ENCODE measurements at places on chromosomes 1 and 21.

DNA sequence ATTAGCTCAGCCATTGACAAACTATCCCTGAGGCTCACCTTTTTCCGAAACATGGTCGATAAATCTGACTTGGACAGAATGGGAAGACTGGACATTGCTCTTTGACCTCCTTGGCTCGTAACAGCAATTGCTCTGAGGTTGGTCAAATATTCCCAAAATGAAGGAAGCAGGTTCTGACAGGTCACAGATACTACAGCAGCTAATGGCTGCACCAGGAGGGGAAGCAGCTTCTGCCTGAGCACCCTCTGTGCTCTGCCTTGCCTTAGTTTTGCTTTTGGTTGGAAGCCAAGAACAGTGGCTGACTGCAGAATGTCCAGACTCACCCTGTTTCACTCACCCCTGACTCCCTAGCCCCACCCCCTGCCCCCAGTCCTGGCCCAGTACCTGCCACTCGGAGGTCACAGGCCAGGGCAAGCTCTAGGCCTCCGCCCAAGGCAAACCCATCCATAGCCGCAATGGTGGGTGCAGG is 15.4 kb downstream of the ECHDC2 start:
- DNase-seq: no peak

- peak; percentile 16 for DNase-seq
Measured at GRCh38 chr1:1203561-1204424, 2.6 kb downstream of the TNFRSF18 start.

- no peak for DNase-seq
Measured at GRCh38 chr1:204623365-204623893, 62.1 kb downstream of the LRRN2 start.

GRCh38 chr1:43554444-43554992 is 23.8 kb downstream of the PTPRF start:
- DNase-seq: no peak

- no peak for DNase-seq
Measured at GRCh38 chr1:226790545-226791181, 51.6 kb upstream of the ITPKB start.

DNA sequence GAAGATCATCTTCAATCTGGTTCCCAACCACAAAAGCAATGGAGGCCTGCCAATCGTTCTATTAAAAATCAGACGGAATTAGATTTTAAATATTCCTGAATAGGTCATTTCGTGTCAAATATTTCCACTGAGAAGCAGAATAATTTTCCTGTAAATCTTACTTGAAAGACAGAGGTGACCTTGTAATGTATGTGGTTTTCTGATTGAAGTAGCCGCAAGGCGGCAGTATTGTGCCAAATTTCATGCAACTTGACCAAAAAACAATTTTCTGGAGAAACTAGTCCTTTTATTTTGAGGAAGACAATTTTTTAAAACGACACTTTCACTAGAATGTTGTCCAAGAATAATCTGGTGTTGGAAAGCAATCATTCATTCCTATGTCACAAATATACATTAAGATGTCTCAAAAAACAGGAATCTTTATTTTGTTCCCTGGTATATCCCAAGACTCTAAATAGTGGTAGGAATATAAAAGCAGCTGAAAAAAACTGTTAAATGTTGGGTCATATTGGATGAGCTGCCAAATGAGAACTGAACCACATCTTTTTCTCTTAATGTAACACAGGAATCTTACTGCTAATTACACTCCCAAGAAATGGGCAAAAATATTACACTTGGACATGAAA is 33.6 kb downstream of the SPAG17 start:
- peak; percentile 19 for DNase-seq

GRCh38 chr21:45260191-45260825 is 27.4 kb downstream of the POFUT2 start:
- no peak for DNase-seq

GRCh38 chr1:219661464-219662092 is 48.7 kb upstream of the ZC3H11B start:
- no peak for DNase-seq

GRCh38 chr1:39646232-39647081 is 7.0 kb upstream of the HEYL start:
- DNase-seq: no peak

DNA sequence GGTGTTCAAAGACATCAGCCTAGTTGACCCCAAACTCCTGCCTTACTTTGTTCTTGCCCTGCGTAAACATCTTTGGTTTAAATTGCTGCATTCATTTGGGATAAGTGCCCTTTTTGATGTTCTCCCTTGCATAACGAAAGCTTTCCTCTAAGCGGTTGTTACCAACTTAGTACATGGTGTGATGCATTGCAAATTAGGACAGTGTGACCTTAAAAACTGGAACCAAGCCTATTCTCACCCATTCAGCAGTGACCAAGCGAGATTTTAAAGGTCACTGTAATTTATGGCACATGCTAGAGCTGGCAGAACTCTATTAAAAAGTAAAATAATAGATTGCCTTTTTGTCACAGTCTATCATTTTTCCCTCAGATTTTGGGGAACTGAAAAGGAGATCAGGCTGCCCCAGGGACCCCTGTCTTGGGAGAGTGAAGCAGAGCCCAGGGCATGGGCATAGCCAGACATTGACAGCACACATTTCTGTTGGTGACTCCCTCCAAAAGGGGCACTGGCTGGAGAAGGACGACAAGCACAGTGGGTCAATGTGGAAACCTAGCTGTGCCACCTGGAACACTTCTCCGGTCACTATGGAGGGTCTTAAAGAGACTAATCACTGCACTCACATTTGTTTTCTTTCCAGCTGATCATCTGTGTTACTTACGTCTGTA is 63.9 kb downstream of the KCNK1 start:
- no peak for DNase-seq

- DNase-seq: no peak
Measured at GRCh38 chr1:169495046-169495775, 9.5 kb upstream of the SLC19A2 start.

DNA sequence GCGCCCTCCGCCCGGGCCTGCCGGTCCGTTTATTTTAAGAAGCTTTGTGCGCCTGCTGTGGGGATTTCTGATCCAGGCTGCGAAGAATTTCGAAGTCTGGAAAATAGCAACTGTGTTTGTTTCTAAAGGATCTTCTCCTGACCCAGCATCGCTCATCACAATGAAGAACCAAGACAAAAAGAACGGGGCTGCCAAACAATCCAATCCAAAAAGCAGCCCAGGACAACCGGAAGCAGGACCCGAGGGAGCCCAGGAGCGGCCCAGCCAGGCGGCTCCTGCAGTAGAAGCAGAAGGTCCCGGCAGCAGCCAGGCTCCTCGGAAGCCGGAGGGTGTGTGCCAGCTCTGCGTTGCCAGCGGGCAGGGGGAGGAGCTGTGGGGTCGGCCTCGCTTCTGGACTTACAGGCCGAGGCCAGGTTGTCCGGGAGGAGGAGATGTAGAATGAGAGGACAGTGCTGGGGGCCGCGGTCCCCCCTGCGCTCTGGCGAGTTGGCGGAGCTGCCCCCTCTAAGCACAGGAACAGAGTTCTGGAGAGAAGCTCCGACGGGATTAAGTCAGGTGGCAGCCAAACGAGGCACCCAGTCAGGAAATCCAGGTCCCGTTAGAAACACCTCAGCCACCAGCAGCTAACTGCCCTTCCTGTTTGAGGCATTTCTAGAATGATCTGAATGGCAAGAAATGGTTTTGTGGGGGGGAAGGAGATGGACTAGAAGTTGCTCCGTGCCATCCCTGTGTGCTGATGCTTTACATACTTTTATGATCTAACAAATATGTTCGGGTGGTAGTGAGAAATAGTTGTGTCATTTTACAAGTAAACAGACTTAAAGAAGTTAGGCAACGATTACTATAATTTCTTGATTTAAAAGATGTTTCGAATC is 948 bp downstream of the TXLNA start:
- peak; percentile 26 for DNase-seq

DNA sequence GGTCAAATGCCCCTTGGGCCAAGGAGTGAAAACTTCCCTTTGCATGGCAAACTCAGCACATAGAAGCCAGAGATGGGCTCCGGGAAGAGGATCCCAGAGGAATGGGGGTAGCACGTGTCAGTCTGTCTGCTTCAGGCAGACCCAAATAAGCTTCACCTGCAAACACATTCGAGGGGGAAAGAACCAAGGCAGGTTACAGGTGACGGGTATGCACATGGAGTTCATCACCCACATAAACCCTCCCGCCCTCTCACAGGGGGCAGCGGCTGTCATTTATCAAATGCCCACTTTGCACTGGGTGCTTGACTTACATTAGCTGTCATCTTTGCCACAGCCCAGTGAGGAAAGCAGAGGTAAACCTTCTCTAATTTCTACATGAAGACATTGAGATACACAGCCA is 73.0 kb upstream of the TLR5 start:
- no peak for DNase-seq

DNA sequence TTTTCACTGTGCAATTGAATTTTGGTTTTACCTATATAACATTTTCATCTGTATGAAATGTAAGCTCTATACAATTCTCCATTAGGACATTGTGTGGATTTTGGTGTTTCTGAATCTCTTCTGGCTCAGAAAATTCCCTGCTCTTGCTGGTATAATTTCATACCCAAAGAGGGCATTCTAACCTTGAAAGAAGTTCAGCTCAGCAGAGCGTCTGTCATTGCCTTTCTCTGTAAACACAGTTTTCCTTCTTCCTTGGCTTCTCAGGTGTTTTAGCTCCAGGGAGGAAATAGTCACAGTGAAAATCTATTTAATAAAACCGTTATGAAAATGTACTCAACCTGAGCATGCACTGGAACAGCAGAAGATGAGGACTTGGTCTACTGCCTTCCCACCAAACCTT is 16.0 kb downstream of the DISC1 start:
- DNase-seq: no peak

DNA sequence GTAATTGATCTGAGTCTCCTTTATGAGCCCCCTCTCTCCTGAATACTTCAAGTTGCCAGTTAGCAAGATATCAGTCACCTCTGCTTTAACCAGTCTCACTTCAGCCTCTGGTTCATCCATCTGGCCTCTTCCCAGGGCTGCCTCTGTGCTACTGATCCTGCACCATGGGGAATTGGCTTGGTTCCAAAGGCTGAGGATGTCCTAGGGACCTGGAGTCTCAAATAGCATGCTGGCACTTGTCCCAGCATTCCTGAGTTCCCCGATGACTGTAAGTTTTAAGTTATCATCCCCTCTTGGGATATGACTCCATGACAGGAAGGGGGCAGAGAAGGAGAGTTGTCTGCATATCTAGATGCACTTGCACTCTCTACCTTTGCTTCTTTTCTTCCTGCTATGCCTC is 252.0 kb downstream of the PTBP2 start:
- DNase-seq: no peak

- no peak for DNase-seq
Measured at GRCh38 chr1:100775483-100775882, 55.9 kb downstream of the VCAM1 start.

GRCh38 chr21:18340387-18340942 is 63.1 kb downstream of the TMPRSS15 start:
- DNase-seq: no peak

- no peak for DNase-seq
Measured at GRCh38 chr1:220787069-220787619, 431 bp downstream of the MTARC1 start.

DNA sequence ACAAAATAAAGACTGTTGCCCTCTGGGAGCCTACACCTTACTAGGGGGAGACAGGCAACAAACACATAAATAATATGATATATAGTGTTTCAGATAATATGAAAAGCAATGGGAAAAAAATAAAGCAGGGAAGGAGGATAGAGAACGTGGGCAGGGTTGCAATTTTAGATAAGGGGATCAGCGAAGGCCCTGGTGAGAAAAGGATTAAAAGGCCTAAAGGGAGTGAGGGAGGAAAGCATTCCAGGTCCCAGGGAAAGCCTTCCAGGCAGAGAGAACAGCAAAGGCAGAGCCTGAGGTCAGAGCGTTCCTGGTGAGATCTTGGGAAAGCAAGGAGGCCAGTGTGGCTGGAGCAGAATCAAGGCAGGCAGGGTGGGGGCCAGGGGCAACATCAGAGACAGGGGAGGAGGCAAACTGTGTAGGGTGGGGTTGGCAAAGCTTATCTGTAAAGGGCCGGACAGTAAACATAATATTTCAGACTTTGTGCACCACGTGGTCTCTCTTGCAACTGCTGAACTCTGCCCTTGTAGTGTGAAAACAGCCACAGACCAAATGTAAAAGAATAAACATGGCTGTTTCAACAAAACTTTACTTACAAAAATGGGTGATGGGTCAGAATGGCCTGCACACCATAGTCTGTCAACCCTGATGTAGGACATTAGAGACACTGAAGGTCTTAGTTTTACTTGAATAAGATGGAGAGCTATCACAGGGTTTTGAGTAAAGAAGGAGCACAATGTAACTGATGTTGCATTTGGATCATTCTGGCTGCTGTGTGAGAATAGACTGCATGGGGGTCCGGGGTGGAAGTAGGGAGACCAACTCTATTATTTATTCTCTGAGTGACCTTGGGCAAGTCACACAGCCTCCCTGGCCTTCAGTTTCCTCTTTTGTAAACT is 13.3 kb upstream of the CPT2 start:
- no peak for DNase-seq

DNA sequence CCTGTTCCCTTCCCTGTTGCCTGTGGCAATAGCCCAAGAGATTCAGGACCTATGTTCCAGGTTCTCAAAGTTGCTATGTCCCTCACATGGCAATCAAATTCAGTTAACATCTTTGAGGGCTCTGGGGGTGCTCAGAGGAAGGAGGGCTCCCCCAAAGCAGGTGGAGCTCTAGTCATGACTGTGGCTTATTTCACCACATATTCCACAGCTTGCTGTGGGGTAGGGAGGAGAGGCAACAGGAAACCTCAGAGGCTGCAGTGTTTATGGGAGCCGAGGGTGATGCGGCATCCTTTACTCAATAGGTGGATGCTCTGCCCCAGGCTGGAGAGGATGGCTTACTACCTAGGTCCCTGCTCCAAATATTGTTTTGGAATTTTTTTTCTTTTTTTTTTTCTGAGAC is 1.2 kb upstream of the MKNK1 start:
- DNase-seq: no peak

GRCh38 chr1:55957276-55957675 is 622.1 kb downstream of the PLPP3 start:
- no peak for DNase-seq

DNA sequence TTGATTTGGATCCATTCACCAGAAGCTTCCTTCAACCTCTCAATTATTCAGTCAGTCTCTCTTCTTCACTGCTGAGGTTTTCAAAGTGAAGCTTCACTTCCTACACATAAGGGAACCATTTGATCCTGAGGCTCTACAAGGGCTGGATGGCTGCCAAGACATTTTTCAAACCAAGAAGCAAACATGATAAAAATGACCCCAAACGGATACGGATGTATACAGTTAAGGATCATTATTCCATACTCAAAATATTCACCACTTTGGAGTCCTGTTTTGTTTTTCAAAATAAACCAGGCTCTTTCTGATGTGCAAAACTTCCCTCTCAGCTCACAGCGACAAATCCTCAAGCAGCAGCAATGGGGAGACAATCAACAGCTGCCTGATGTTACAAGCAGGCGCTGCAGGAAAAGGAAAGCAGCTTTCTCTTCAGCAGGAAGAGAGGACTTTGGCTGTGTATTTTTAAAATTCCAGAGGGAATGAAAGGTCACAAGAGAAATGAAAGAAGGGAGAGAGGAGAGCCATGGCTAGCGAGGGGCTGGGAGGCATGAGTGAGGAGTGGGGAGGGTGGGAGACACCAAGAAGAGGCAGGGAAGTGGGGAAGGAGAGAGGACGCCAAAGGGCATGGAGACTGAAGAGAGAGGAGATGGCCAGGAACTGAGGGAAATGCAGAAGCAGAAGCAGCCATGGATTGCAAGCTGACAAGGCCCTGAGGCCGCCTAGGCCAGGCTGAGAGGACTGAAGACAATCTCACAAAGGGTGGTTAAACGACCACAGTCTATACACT is 145.4 kb downstream of the SLC45A1 start:
- no peak for DNase-seq

Data from CD4-positive, alpha-beta T cell treated with Interleukin-15 for 1 hour (primary cell).